ENCODE measurements at places on chromosomes 1 and 21. TPM values are rescaled to one million over a fixed set of nuclear protein-coding genes. Genes with fewer than 3 reads are reported as not detected.

GRCh38 chr1:107323784-107324183, 182.9 kb downstream of the NTNG1 start:
- no peak for DNase-seq

DNA sequence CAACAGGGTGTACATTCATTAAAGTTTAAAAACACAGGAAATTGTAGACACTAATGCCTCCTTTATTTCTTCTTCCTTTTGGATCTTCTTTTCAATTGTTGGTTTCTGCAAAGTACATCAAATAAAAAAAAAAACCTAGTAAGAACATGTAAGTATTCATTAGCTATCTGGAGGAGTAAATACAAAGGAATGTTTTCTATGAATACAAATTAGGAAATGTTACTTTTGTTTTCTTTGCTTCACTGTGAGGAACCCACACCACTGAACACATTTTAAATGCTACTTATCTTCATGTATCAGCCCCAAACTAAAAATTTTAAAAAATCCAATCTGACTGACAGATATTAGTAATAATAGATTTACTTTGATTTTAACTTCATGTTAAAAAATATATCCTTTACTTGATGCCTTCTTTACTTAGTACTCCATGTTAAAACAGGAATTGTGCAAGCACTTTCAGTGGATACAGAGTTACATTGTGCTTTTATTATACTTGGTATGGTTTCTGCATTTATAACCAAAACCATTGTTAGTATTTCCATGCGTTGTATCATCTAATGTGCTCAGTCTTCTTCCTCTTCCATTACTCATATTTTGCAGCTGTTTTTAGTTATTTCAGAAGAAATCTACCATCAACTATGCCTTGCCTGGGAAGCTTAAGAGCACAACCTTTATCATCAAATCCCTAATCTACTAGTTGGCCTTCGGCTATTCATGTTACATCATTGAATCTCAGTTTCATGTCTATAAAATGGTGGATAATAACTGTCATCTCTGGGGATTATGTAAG, 236.9 kb upstream of the DPYD start:
- DNase-seq = no peak

GRCh38 chr1:184838504-184838951, 83.9 kb upstream of the EDEM3 start:
- DNase-seq = no peak

GRCh38 chr21:25175938-25176337, 431.3 kb downstream of the MRPL39 start:
- DNase-seq = no peak

DNA sequence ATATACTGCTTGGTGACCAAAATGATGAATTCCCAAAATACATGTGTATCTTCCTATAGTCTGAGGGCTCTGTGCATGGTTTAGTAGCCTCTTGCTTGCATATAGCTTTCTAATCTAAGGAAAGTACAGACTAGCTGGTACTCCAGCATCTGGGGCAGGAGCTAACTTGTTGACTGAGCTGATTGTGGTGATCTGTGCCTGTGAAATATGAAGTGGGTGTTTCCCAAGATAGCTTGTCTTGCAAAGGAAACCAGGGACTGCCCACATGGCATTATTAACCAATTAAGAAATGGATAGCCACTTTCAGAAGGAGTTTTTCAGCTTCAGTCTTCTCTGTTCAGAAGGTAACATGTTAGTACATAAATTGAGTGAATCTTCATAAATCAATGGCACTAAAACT, 219.8 kb downstream of the NEGR1 start:
- DNase-seq = no peak

The C1orf115 gene
- 3.9 TPM for total RNA-seq

The OLIG2 gene
- total RNA-seq = not detected

DNA sequence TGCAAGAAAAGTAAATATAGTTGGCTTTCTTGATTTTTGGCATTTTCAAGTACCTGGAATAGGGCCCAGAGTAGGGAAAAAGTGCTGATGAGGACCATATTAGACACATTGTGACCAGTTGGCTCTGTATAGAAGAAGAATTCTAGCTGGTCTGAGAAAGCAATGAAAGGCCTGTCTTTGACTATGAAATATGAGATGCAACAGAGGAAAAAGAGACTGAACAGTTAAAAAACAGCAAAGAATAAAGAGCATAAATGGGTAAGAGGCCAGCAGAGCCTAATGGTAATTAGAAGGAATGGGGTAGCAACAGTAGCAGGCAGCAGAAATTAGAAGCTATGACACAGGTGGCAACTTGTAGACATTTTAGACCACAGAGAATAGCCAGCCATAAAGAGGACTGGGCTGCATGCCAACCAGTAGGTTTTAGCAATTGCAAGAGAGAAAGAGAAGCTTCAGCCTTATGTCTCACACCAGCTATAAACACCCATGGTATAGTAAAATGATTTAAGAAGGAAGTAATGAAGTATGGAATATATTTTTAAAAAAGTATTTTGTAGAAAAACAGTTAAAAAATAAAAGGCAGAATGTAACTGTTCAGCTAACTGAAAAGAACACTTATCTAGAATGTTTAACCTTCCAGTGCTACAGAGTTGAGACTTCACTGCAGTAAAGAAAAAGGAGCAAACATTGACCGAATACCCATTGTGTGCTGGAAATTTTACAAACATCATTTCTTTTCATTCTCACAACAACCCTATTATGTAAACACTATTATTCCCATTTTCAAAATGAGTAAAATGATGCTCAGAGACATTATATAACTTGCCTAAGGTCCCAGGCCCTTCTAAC, 114.1 kb downstream of the LHX4 start:
- DNase-seq = no peak

- no peak for DNase-seq
Observed at GRCh38 chr1:2119886-2120285, 69.7 kb downstream of the PRKCZ start.

- no peak for DNase-seq
Observed at GRCh38 chr1:43274125-43274803, 4.5 kb downstream of the TMEM125 start.

The TPTE gene
- total RNA-seq = not detected

GRCh38 chr1:21766210-21766609, 16.7 kb downstream of the USP48 start:
- no peak for DNase-seq

DNA sequence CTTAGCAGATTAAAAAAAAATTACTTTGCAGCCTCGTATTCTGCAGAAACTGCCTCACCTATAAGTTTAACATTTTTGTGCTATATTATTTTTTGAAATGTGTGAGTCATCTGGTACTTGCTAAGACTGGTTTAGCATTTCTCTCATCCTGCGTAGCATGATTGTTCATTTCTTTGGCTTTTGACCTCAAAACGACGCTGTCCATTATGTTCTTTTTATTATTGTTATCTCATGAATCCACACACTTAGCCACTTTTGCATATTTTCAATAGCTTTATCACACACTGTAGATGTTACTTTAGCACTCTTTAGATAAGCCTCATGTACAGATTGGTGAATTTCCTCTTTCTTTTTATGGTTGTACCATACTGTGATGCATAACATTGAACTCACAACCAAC, 1004.9 kb upstream of the NCAM2 start:
- no peak for DNase-seq

The C1QC gene
- 0.64 TPM for total RNA-seq

GRCh38 chr1:84348759-84349158, 47.3 kb downstream of the SAMD13 start:
- DNase-seq = no peak

The CACNA1S gene
- not detected for total RNA-seq

- no peak for DNase-seq
Observed at GRCh38 chr1:151615711-151616504, 4.1 kb downstream of the SNX27 start.

The PLXNA2 gene
- 0.98 TPM for total RNA-seq

GRCh38 chr1:7501084-7501491, 270.0 kb upstream of the VAMP3 start:
- no peak for DNase-seq

The GJA8 gene
- not detected for total RNA-seq

- no peak for DNase-seq
Observed at GRCh38 chr1:175566247-175566646, 177.1 kb downstream of the TNR start.

- no peak for DNase-seq
Observed at GRCh38 chr1:172969611-172970010, 81.1 kb downstream of the TNFSF18 start.

Measured in Panc1 (cell line).